ENCODE measurements at places on chromosomes 12 and 14.

GRCh38 chr12:31470459-31470858 lies 120.5 kb downstream of the DENND5B start:
- DNase-seq = no peak

DNA sequence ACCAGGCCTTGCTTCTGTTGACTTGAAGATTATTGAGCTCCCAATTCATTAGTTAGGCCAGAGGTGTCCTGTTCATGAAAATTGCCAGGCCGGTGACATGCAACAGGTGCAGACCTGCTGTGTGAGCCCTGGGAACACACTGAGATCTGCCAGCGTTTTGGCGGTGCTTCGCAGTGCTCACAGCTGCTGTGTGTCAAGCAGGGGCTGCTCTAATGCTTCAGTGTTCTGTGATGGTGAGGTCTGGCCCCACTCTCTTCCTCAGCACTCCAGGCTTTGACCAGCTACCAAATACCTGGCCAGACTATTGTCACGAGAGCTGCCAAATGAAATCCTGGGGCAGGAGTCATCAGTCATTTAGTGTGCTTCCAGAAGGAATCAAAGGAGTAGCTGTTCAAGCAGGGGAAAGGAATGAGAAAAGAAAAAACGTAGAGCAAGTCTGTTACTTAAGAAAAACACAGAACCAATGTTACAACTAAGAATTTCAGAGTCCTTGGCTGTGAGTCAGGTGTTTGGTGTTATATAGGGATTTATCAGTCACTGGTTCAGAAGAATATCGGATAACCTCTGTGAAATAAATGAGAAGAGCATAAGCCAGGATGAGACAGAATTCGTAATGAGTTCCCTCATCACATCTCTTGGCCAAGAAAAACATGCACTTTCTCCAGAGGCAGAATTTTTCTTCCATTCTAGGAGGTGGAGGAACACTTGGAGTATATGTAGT lies 150.8 kb downstream of the FBXL14 start:
- no peak for DNase-seq

DNA sequence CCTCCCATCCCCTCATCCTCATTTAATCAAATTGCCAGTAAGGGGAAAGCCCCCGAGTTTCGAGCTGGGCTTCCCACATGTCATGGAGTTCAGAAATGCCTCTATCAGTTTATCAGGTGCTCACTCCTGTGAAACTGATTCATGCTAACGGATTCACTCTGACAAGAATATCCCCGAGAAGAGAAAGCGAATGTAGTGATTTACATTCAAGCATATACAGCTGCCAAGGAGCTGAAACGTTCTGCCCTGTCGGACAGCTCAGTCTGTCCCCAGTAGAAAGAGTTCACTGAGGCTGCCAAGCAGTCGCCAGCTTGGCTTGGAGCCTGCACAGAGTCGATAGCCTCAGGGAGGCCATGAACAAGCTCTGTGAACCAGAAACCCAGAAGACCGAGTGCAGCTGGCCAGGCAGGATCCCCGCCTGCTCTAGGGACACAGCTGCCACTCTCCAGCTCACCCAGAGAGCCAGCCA lies 88.4 kb downstream of the TMCC3 start:
- no peak for DNase-seq

GRCh38 chr12:43749016-43749415 lies 9.6 kb downstream of the PUS7L start:
- no peak for DNase-seq

GRCh38 chr12:82721726-82722125 lies 35.0 kb downstream of the TMTC2 start:
- no peak for DNase-seq

DNA sequence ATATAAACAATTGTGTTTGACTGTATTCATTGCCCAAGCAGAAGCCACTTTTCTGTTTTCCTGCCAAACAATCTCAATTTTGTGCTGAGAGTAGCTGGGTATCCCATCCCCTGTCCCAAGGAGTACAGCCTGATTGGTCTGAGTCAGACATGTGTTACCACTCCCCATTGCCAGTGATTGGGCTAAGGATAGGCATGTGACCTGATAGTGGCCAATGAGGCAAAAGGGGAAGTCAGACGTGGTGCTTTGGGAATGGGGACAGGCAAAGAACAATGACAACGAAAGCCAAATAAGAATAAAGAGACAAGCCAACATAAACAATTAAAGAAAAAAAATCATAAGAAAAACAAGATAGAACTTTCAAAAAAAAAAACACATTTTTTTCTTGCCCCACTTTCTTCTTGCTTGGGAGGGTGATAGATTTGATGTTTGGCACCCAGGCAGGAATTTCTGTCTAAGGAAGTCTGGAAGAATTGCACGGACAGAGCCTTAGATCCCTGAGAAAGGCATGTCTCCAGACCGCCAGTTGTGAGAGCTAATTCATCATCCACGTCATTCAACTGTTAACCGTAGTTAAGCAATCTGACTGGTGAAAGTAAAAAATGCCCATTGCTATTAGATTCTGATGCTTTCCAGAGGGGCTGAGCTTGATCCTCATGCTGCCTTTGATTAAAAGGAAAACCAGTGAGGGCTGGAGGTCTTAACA lies 626.6 kb upstream of the TMEM132C start:
- DNase-seq = no peak

- DNase-seq = no peak
These were observed 34.7 kb downstream of the AKAP6 start for GRCh38 chr14:32363761-32364160.

DNA sequence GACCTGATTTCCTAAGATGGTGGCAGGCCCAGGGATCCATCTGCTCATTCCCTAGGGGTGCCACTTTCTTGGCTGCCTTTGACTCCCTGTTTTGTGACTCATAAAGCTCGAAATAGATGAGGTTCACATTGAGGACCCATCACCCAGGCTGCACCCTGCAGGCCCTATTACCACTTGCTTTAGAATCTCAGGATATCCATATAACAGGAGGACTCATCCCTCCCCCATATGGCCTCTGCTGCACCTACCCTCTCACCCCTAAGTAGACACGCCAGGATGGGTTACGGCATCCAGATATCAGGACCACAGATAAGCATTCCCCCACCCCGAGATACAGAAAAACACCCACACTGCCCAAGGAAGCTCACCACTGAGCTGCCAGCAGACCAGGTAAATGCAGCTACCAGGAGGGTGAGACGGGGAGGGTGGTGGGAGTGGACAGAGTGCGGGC lies 155.7 kb downstream of the DPF3 start:
- no peak for DNase-seq

GRCh38 chr12:111351026-111351425 lies 17.9 kb downstream of the PHETA1 start:
- no peak for DNase-seq

DNA sequence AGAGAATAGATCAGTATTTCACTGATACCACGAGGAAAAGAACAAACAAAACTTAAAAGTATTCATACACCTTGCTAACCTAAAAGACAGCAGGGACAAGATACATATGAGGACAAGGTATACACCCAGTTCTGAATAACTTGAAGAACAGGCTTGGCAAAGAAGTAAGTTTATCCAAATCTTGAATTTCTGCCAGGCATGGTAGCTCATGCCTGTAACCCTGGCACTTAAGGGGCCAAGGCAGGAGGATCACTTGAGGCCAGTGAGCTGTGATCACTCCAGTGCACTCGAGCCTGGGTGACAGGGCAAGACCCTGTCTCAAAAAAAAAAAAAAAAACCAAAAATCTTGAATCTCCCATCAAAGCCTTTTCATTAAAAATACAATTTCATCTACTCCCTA lies 25.0 kb downstream of the EIF2S1 start:
- no peak for DNase-seq

DNA sequence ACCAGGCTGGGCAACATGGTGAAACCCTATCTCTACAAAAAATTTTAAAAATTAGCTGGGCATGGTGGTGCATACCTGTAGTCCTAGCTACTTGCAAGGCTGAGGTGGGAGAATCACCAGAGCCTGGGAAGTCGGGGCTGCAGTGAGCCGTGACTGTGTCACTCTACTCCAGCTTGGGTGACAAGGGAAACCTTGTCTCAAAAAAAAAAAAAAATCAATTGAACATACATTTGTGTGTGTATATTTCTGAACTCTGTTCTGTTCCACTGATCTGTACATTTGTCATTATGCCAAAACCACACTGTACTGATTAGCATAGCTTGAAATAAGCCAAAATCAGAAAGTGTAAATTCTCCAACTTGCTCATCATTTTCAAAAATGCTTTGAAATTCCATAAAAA lies 254.6 kb downstream of the SOX5 start:
- no peak for DNase-seq

DNA sequence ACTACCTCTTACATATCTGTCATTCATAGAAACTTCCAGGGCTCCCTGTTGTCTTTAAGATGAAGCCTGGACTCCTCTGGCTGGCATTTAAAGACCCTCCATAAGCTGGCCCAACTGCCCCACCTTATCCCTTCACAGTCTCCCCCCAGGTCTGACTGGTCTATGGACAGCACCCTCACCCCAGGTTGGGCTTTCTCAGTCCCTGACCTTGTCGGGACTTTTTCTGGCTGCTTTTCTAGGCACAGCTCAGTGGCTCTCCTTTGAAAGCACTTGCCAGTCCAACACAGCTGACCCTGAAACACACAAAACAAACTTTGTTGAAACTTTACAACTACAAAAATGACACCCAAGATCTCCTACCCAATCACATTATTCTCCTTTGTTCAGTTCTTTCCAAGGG lies 13.9 kb upstream of the MYH7 start:
- DNase-seq = no peak

DNA sequence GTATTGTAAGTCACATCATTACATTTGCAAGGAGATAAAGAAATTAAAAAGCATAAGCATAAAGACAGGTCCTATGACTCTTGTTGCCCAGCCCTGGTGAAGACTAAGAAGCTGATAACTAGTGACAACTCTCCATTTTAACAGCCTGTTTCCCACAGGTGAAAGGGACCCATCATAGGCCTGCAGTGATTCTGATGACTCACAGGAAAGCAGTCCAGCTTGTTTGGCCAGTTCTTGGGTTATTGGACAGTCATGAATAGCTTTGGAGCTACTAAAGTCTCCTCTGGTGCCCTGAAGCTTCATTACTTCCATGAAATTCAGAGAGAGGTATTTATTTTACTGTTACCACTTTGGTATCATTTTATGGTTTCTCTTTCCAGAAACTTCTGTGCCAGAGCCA lies 55.5 kb upstream of the DYRK2 start:
- no peak for DNase-seq

- DNase-seq = no peak
These were observed 41.6 kb downstream of the PIK3C2G start for GRCh38 chr12:18302809-18303430.

GRCh38 chr14:58746261-58746660 lies 108.5 kb downstream of the DACT1 start:
- DNase-seq = no peak

DNA sequence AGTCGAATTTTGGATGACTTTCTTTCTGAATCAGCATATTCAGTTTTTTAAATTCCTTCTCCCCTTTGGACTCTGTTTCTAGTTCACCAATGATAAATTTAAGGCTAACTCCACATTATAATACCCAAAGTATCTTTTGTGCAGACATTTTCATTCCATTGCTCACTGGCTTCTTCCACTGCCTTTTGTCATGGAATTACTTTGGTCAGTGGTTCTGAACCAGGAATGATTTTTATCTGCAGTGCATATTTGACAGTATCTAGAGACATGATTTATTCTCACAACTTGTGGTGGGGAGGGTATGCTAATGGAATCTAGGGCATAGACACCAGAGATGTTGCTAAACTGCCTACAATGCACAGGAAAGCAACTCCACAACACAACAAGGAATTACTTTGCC lies 234.4 kb upstream of the PRKD1 start:
- no peak for DNase-seq

GRCh38 chr12:66956300-66956699 lies 277.4 kb upstream of the GRIP1 start:
- DNase-seq = no peak

GRCh38 chr14:31921721-31922120 lies 155.4 kb upstream of the ARHGAP5 start:
- DNase-seq = no peak

DNA sequence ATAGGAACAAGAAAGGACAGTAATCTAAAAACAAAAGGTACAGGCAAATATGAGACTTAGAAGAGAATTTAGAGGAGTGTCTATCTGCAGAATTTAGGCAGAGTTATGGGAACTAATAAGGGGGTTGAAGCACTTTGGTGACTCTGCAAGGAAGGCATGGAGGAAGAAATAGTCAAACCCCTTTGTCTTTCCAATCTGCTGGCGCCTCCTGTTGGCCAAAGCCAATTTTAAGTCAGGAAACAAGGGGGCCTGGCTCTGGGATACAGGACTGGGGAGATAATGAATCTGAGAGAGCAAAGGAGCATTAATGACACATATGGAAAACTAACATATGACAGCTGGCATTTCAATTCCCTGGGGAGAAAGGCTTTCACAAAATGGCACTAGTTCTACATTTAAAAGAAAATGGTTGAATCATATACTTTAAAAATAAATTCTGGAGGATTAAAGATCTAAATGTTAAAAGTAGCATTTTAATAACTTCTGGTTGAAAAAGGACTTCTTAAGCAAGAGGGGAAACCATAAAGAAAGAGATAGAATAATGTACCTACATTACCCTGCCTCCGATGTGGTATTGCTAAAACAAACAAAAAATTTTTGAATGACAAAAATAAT lies 48.5 kb upstream of the CSRP2 start:
- peak; percentile 7 for DNase-seq

- DNase-seq = no peak
These were observed 37.8 kb downstream of the RTN1 start for GRCh38 chr14:59832653-59833294.
